ENCODE measurements at places on chromosomes 7 and 10. TPM values are rescaled to one million over a fixed set of nuclear protein-coding genes. Genes with fewer than 3 reads are reported as not detected.

DYNC1I1 gene
- total RNA-seq, result 0.45 TPM

CYP26A1 gene
- total RNA-seq, result 0.08 TPM

ATG9B gene
- total RNA-seq, result not detected

ZSCAN25 gene
- 9.2 TPM for total RNA-seq

COBL gene
- total RNA-seq, result not detected

PNLIPRP2 gene
- not detected for total RNA-seq

TAS2R5 gene
- 0.38 TPM for total RNA-seq

SPDYE11 gene
- total RNA-seq, result not detected

RNF32 gene
- total RNA-seq, result 0.23 TPM

CYP2C9 gene
- total RNA-seq, result not detected

UCMA gene
- not detected for total RNA-seq

TFPI2 gene
- total RNA-seq, result 166 TPM

COL28A1 gene
- not detected for total RNA-seq

TMEM178B gene
- total RNA-seq, result 0.08 TPM

LBX1 gene
- total RNA-seq, result not detected

ANKRD2 gene
- total RNA-seq, result 0.15 TPM

PGAM2 gene
- total RNA-seq, result 0.75 TPM

NOS3 gene
- total RNA-seq, result 0.53 TPM

SGPL1 gene
- 30.4 TPM for total RNA-seq

LZTS2 gene
- total RNA-seq, result 54.3 TPM

FAM149B1 gene
- 53.4 TPM for total RNA-seq

PTF1A gene
- total RNA-seq, result not detected

PRKG1 gene
- 76.2 TPM for total RNA-seq

Measured in smooth muscle cell of the coronary artery (primary cell).